Cortex of kidney (tissue), 1 donor: ENCODE measurements at places on chromosomes 13 and 19.

- no peak for DNase-seq
These were observed 23.3 kb upstream of the SPART start for GRCh38 chr13:36369268-36370107.

DNA sequence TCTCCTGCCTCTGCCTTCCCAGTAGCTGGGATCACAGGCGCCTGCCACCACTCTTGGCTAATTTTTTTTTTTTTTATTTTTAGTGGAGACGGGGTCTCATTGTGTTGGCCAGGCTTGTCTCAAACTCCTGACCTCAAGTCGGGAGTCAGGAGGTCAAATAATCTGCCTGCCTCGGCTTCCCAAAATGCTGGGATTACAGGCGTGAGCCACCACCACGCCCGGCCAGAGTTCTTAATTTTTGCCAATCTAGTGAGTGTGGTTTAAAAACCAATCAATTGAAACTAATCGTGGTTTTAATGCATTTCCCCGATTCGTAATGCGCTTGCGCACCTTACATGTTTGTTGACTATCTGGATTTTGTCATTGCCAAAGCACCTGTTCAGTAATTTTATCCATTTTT is 37.0 kb downstream of the SKA3 start:
- no peak for DNase-seq

- DNase-seq = no peak
These were observed 21.4 kb downstream of the MAP4K1 start for GRCh38 chr19:38596057-38596981.

GRCh38 chr13:46149272-46150133 is 32.5 kb downstream of the LCP1 start:
- no peak for DNase-seq

- no peak for DNase-seq
These were observed 138.6 kb downstream of the MIPEP start for GRCh38 chr13:23750383-23751121.

DNA sequence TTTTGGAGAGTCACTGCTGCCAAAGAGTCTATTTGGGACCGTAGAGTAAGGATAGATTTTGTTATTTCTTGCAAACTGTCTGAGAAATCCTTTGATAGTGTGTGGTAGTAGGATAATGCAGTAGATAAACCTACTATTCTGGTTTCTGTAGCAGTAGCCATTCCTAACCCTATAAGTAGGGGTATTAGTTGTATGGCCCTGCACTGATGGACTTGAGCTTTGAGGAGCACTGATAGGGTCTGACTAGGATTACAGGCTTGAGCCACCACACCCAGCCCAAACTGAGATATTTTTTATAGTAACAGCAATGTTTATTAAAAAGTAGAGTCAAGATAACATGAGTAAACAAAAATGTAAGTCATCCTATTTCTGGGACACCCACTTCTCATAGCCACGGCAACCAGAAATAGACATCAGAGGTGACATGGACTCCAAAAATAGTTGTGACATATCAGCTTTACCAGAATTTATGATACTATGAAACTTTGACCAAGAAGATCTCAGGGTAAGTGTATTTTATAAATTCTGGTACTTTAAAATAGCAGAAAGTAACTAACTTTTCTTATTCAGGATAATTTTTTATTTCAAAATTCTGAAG is 479.1 kb downstream of the SUCLA2 start:
- DNase-seq = no peak

GRCh38 chr19:38267761-38268483 is 3.5 kb downstream of the SPINT2 start:
- DNase-seq = no peak

- DNase-seq = no peak
These were observed 507.9 kb downstream of the UQCRFS1 start for GRCh38 chr19:28705008-28705407.

DNA sequence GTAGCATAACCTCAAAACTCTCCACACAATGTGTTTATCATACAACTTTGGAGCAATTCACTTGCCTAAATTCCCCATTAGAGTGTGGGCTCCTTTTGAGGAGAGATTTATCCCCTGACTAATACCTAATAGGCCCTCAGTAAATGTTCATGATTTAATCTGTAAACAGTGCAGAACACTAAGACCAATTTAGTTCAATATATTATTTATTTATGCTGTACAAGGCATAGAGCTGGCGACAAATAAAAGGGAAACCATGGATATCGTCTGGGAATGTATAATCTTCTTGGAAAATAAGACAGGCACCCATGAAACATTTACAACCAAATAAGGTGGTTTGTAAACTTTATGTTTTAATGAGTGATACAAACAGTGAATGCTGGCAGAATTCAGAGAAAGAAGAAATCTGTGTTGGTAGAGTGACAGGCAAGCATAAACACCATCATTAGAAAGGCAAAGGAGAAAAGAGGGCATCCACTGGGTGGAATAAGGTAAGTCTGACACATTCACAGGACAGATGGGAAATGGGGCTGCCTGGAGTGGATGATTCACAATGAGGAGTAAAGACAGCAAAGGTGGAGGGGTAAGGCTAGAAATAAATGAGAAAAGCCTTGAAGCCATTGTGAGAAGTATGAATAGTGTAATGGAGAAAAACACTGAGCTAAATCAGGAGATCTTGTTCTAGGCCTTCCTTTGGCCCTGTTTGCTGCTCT is 106.1 kb upstream of the MIR17HG start:
- no peak for DNase-seq

DNA sequence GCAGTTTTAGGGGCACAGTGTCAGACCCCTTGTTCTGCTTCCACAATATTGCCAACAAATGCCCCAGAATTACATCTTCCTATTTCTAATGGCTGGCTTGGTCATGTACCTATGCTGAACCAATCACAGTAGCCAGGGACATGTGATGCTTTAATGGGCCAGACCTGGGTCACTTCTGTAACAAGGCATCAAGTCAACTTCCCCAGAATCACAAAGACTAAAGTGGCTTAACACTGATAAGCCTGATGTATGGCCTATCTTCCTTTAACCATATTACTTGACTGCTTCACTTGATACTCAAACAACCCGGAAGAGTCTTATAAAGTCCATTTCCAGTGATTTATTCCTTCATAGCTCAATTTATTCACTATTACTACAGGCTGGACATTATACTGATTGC is 19.6 kb downstream of the LNX2 start:
- DNase-seq = no peak

DNA sequence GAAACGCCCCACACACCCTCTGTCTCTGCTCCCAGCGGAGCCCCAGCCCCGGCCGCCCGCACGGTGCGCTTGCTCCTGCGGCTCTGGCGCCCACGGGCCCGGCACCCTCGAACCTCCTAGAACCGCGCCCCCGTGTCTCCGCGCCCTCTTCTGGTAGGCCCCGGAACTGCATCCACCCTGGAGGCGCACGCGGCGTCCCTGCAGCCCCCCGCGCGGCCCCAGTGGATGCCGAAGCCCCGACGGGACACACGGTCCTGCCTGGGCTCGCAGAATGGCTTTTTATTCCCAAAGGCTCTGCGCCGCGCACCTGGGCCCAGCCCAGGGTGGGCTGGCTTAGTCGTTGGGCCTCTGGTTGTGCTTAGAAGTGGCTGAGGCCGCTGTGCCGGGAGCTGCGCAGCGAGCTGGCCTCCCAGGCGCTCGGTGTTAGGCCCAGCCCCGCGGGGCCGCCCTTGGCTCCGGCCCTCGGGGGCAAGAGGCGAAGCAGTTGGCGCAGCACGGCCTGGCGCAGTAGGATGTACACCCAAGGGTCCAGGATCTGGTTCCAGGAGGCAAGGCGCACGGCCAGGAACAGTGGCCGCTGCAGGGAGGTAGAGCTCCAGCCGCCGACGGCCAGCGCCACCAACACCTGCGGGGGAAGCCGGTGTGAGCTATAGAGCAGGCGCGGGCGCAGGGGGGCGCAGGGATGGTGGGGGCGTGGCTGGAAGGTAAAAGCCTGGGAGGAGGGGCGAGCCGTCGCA is 2.8 kb downstream of the PTGER1 start:
- no peak for DNase-seq

GRCh38 chr13:99422586-99423220 is 78.6 kb upstream of the TM9SF2 start:
- DNase-seq = no peak

GRCh38 chr13:112753833-112754232 is 64.0 kb downstream of the ATP11A start:
- no peak for DNase-seq

- DNase-seq = no peak
These were observed 107.0 kb downstream of the KL start for GRCh38 chr13:33123066-33123859.

DNA sequence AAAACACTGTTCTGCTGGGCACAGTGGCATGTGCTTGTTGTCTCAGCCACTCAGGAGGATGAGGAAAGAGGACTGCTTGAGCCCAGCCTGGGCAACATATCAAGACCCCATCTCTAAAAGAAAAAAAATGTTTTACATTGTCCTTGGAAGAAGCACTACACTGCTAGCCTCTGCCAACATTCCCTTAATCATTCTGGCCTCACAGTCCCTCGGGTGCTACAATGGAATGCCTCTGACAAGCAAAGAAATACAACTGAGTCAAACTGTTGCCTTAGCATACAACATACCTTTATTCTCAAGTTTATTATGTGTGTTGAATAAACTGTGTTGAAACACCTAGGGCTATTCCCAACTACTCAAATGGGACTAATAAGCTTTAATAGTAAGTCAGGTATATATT is 56.1 kb downstream of the PSPC1 start:
- no peak for DNase-seq

DNA sequence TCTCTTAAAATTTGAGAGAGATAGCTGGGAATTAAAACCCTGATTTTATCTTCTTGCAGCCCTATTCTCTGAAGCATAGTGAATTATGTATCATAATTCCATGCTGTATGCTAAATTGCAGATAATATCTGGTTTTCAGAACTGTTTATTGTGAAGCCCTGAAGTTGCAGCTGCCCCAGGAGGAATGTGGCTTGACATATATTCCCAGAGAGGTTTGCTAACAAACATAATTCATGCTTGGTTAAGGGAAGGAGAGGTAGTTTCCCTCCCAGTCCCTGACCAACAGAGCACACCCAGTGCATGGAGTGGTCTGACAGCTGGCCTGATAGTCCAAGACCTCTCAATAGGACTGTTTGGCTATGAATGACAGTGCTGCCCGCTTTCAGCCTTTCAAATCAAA is 500.6 kb upstream of the MIR17HG start:
- DNase-seq = no peak
